A549 (cell line): ENCODE measurements at places on chromosomes 6 and 20. TPM values are rescaled to one million over a fixed set of nuclear protein-coding genes. Genes with fewer than 3 reads are reported as not detected.

DNA sequence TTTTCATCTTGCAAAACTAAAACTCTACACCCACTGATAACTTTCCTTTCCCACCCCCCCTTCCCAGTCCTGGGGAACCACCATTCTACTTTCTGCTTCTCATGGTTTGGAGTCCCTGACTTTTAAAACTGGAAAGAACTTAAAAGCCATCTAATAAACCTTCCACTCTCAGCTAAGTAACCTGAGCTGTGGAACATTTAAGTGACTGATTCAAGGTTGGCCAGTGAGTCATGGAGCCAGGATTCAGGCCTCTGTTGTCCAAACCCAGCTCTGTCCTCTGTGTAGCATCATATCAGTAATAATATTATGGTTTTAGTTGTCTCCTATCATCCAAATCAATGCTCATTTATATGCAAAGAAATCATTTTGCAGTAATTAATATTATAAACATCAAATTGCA, 176.0 kb upstream of the NT5E start:
- no peak for DNase-seq

DNA sequence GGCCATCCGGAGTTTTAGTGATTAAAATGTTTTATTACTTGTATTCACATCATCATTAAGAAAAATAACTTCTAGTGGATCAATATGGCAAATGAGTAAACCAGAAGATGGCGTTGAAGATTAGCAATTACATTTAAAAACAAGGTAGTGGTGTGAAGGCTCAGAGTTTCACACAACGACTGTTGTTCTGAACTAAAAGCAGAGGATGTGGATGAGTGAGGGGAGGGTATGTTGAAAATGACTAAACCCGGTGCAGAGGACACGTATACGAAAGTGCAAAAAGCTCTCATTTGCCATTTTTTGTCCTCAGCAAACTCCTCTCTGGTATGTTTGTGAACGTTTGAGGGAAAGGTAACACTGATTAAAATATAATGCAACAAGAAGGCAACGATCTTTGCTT, 1.9 kb upstream of the IRF4 start:
- DNase-seq, result no peak

GRCh38 chr6:161369339-161369738, 95.5 kb upstream of the AGPAT4 start:
- peak; percentile 73 for DNase-seq

DNA sequence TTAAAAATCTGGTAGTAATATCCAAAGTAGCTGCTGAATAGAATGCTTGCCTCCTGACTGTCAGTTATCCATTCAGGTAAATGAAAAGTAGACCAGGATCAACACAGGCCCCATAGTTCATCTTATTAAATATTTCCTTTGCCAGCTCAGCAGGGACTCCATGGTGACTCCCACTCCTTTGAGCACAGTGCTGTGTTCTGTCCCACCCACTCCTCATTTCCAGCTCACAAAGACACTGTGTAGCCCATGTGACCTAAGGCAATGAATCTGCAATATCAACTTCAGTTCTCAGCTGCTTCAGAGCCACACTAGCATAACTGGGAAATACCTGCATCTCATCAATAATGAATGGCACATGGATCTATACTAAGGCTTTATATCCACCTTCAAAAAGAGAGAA, 189.5 kb upstream of the MANEA start:
- DNase-seq, result no peak

DNA sequence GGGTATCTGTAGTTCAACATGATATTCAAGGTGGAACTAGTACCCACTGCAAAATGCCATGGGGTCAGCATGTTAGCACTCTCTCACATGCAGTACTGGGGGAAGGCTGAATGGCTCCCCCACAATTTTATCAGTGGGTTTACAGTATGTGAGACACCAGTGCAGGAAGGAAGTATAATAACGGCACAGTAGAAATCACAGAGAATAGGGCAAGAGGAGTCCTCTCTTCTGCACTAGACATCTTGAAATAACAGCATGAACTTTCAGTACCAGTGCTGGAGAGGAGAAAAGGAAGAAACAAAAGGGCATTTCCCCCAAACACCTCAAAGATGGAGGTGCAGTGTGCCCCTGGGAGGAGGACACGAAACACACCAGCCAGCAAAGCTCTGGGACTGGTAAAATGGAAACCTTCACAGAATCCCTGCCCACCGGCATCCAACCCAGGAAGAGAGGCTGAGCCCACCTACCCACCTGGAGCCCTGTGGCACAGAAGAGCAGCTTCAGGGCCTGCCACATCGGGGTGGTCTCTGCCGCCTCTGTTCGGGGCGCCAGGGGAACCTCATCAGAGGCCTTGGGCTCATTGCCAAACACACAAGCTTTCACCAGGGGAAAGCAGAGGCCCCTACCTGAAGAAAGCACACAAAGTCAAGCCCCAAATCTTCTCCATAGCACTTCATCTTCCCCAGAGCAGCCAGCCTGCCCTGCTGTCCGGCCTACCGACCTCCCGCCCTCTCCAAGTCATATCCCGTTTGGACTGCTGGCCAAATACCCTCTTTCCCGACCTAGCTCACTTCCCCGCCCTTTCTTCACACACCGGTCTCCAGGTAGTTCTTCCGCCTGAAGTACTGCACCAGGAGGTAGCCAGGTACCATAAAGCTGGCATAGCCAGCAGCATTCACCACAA, 1.2 kb downstream of the SLC35B2 start:
- no peak for DNase-seq

DNA sequence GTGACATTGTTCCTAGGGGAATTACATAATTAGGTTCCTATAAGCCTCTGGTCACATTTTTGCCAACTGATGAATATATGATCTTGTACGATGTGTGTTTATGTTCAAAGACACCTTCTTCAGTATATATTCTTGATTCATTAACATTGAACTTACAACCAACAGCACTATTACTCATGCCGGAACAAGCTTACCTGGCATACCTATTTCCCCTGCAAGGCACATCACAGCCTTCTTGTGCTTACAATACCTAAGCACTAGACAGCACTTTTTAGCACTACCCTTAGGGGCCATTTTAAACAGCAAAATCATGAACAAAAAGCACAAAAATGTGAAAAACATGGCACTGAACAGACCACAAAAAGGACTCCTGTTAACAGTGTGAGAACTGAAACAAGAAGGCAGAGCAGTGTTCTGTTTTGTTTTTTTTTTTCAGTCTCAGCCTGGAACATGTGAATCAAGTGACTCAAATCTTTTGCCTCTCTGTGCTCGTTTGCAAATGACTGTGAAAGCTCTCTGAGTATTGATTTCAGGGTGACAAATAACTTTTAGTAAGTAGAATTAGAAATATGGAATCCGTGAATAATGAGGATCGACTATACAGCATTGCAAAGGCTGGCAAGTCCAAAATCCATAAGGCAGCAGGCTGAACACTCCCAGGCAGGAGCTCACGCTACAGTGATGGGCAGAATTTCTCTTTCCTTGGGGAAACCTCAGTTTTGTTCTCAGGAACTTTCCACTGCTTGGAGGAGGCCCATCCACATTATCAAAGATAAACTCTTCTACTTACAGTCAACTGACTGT, 102.3 kb upstream of the TSHZ2 start:
- DNase-seq, result no peak

GRCh38 chr6:36738108-36738507, 40.5 kb downstream of the RAB44 start:
- DNase-seq, result no peak

- no peak for DNase-seq
Observed at GRCh38 chr6:15444881-15445280, 199.0 kb downstream of the JARID2 start.

DNA sequence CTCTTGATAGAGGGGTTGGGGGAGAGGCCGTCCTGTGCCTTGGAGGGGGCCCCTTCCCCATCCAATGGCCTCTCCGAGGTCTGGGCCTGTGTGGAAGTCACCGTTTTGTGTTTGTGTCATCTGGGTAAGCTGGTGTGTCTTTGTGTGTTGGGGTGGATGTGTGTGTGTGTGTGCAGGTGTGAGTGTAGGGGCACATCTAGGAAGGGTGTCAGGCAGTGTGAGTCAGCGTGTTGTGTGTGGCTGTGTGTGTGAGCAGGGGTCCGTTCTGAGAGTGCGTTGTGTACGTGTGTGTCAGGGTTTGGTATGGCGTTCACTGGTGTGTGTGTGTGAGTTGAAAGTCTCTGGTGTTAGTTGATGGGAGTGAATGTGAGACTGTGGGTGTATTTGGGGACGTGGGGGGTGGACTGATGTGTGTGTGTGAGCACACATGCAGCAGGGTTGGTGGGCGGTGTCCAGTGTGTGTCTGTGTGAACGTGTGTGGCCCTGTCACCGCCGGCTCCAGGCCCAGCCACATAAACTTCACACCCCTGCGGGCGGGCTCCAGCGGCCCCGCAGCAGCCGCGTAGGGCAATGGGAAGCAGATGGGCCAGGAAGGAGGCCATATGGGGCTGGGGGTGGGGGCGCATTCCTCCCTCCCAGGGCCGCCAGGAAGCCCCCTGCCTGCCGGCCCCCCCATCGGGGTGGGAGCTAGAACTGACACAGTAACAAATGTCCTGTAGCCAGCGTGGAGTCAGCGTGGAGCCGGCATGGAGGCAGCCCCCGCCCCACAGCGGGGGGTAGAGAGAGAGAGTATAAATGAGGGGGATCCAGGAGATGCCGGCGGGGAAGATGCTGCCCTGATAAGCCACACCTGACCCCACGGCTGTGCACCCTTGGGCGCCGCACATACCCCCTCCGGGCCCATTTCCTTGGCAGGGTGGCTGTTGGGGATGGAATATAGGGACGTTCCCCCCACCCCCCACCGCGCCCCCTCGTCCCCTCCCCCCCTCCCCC, 32.1 kb downstream of the SNAI1 start:
- DNase-seq, result no peak

DNA sequence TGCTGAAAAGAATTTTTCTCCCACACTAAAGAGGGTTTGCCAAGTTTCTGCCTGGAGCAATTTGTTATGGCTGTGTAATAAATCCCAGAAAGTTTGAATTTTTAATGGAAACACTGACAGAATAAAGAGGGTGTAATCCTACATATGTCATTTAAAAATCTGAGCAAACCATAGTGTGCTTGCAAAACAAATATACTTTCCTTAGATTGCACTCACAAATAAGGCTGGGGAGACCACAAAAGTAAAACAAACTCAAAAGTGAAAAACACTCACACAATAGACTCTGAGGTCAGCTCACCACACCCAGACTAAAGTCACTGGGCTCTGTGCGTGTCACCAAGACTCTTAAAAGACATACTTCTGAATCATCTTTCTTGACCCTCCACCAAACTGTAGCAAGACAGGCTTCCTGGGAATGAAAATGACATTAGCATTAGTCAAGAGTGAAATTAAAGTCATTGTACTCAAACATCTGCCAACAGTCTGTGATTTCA, 4.8 kb upstream of the ATXN1 start:
- DNase-seq, result peak; percentile 84

DNA sequence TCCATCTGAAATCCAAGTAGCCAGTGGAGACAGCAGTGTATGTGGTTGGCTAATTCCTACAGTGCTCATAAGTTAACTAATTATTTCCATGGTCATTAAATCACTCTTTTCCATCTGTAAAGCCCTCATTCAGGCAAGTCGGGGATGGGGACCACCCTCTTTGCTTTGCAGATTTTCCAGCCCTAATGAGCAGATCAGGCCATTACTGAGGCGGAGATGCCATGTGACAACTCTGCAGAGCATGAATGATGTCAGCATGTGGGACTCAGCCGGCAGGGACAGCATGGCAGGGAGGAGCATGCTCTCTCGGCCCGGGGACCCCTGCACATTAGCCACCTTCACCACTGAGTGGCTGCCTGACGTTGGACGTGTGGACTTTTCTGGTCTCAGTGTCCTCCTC, 623.3 kb upstream of the CDH4 start:
- no peak for DNase-seq

DNA sequence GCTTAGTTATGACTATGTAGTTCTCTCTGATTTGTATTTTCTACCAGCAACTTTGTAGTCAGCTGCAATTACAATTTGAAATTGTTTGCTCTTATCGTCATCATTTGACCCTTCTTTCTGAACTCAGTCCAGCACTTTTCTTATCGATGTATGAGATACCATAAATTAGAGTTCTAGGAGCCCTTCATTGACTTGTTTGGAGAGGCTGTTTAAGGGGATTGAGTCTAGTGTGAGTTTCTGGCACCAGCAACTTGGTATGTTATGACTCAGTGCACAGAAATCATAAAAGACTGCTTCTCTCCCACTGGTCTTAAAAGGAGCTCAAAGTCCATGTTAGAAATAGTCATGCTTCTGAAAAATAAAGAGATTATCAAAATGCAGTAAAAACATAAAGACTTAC, 190.3 kb downstream of the TENT5A start:
- DNase-seq, result peak; percentile 29

- no peak for DNase-seq
Observed at GRCh38 chr6:162438980-162439379, 288.6 kb downstream of the PRKN start.

GRCh38 chr6:132506869-132507808, 5.8 kb downstream of the STX7 start:
- no peak for DNase-seq

GRCh38 chr20:48742912-48743680, 84.7 kb downstream of the PREX1 start:
- DNase-seq, result no peak

GRCh38 chr6:31368461-31368860, 11.5 kb upstream of the HLA-B start:
- DNase-seq, result no peak

DNA sequence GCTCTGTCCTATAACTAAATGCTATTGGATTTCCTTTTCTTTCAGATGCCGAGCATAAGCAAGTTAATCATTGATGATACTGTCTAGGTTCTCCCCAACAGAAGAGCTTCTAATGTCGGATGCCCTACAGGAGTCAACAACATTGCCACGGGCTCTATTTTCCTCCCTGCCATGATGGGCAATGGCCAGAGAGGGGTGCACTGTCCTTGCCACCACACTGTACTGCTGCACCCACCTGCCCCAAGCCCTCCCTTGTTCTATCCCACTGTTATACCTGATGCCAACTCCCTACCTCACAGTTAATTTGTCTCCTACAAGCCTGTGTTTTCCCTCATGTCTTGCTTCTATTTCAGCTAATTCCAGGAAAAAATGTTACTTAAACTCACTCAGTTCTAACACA, 773.6 kb upstream of the CHD6 start:
- DNase-seq, result no peak

- peak; percentile 51 for DNase-seq
Observed at GRCh38 chr6:11428895-11429294, 108.7 kb upstream of the TMEM170B start.

GRCh38 chr6:11096109-11096508, 2.5 kb downstream of the SMIM13 start:
- peak; percentile 78 for DNase-seq

- DNase-seq, result no peak
Observed at GRCh38 chr6:134575221-134575620, 257.3 kb upstream of the SGK1 start.

- no peak for DNase-seq
Observed at GRCh38 chr6:170098428-170099170, 192.3 kb downstream of the DLL1 start.

GRCh38 chr6:134003542-134003951, 48.9 kb downstream of the SLC2A12 start:
- DNase-seq, result no peak

UNC93A gene
- polyA plus RNA-seq, result not detected in 3 replicates

PDYN gene
- polyA plus RNA-seq, result 0.04 TPM in 1 of 3 replicates, not detected in the others

ETV7 gene
- polyA plus RNA-seq, result 0.07 to 0.12 TPM in 2 of 3 replicates, not detected in the other

HDGFL1 gene
- polyA plus RNA-seq, result not detected in 3 replicates

LY6G5C gene
- polyA plus RNA-seq, result 1.5 to 1.9 TPM (median 1.6 TPM) in 3 replicates

SLA2 gene
- polyA plus RNA-seq, result 0.03 TPM in 1 of 3 replicates, not detected in the others

FILIP1 gene
- 1.7 to 2.3 TPM (median 1.9 TPM) in 3 replicates for polyA plus RNA-seq

HLA-E gene
- 33.6 to 41.7 TPM (median 40.3 TPM) in 3 replicates for polyA plus RNA-seq

SLC22A2 gene
- 0.04 TPM in 1 of 3 replicates, not detected in the others for polyA plus RNA-seq

PREX1 gene
- polyA plus RNA-seq, result 4.2 to 5.2 TPM (median 5.0 TPM) in 3 replicates
